ENCODE measurements at places on chromosomes 13 and 19. TPM values are rescaled to one million over a fixed set of nuclear protein-coding genes. Genes with fewer than 3 reads are reported as not detected.

DNA sequence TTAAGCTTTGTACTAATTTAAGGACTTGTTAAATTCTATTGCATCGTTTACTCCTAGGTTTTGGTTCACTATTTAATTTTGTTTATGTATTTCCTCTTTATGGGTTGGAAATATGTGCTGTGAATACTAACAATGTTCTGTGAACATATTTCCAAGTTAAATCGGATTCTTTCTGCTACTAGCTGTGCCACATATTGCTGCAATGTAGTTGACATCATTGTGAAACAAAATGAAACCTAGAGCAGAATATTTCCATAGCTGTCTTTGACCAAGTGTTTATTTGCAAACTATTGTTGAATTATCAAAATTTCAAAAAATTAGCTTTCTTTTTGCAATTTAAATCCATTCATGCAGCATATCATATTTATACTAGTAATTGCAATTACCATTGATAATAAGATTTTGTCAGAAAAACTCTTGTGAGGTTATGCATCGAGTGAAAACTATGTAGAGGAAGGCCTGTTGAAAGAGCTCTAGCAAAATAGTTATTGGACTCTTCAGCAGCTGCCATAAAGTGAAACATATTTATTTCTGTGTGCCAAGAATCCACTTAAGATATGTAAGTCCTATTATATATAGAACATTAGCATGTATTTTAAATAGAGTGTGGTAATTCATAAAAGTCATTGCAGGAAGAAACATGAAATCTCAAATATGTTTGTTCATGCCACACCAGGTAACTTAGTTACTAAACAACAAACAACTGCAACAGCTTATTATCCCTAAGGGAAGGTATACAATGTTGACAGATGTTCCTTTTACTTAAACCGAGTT is 575.1 kb downstream of the SLITRK6 start:
- no peak for DNase-seq
- no peaks in the 10 kb centered on the region for H3K27me3 ChIP-seq
- no peaks in the 10 kb centered on the region for H3K36me3 ChIP-seq
- H3K4me1 ChIP-seq = no peaks in the 10 kb centered on the region

DNA sequence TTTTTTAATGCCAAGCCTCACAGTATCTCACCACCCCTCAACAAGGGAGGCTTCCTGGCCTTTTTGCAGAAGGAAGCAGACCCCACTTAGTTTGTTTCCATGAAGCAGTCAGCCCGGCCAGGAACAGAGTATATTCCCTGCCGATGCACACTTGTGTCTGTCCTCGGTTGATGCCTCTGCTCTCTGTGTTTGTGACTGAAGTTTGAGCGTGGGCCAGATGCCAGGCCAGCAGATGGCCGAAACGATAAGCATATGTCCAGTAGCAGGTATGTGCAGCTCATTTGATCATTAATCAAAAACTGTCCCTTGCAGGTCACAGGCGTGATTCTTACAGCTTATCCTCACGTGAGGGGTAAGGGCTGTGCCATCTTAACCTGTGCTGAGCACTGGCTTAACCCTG is 144.0 kb downstream of the IRS2 start:
- H3K27ac ChIP-seq = no peak overlapping the region
- H3K27me3 ChIP-seq = no peaks in the 10 kb centered on the region
- no peaks in the 10 kb centered on the region for H3K4me1 ChIP-seq
- H3K36me3 ChIP-seq = peaks cover 22% of the 10 kb centered on the region
- DNase-seq = no peak
- no peak overlapping the region for H3K4me3 ChIP-seq

DNA sequence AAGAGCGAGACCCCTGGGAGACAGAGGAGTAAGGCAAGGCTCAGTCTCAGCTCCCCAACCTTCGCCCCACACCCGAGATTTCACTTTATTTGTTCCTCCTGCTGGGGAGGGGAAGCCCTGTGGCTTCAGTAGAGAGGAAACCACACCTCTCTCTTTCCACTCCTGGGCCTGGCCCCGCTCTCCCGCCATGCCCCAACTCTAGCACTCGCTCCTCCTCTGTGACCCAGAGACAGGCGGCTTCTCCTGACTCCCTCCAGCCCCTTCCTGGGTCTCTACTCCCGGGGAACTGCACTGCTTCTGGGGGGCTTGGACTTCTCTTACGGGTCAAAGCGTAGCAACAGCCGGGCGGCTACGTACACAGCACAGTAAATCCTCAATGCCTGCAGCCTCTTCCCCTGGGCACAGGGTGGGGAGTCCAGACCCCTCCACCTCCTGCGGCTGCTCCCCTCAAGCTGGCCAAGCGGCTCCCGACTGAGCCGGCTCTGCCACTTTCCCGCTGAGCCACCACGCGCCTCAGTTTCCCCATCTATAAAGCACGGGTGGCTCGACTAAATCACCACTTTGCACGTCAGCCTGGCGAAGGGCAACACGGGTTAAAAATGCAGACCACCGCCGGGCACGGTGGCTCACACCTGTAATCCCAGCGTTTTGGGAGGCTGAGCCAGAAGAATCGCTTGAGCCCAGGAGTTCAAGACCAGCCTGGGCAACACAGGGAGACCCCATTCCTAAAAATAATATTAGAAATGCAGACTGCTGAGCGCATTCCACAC is 1.4 kb downstream of the RNF126 start:
- no peaks in the 10 kb centered on the region for H3K27me3 ChIP-seq
- peak; percentile 60 for DNase-seq
- H3K4me1 ChIP-seq = peaks cover 48% of the 10 kb centered on the region

- DNase-seq = no peak
- H3K27me3 ChIP-seq = peaks cover 7% of the 10 kb centered on the region
- H3K36me3 ChIP-seq = no peaks in the 10 kb centered on the region
- H3K4me1 ChIP-seq = peaks cover 7% of the 10 kb centered on the region
- no peak overlapping the region for H3K27ac ChIP-seq
Measured at GRCh38 chr13:33372251-33372919, 86.8 kb upstream of the STARD13 start.

DNA sequence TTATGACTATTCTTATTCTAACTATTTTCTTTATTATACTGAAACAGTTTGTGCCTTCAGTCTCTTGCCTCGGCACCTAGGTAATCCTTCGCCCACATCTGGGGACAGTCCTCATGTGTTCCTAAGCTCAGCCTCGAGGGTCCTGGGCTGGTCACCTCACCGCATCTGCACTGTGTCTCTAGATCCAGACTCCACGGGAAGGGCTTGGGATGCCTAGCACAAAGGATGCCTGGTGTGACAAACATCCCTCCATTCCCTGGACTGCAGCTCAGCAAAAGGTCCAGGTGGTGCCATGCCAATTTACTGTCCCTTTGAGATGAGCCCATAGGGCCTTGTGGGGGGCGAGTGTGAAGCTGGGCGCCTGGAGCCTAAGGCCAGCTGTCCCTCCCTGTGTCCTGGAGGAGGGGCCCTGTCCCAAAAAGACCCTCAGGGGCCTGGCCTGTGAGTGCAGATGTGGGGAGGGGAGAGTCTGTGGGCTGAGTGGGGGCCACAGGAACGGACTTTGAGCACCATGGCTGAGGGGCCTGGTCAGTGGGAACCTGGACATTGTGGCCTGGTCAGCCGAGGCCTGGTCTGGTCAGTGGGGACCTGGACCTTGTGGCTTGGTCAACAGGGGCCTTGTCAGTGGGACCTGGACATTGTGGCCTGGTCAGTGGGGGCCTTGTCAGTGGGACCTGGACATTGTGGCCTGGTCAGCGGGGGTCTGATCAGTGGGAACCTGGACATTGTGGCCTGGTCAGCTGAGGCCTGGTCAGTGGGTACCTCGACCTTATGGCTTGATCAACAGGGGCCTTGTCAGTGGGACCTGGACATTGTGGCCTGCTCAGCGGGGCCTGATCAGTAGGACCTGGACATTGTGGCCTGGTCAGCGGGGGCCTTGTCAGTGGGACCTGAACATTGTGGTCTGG is 45.1 kb upstream of the TPM4 start:
- DNase-seq = no peak
- H3K27ac ChIP-seq = no peak overlapping the region
- no peak overlapping the region for H3K4me3 ChIP-seq
- no peaks in the 10 kb centered on the region for H3K27me3 ChIP-seq

DNA sequence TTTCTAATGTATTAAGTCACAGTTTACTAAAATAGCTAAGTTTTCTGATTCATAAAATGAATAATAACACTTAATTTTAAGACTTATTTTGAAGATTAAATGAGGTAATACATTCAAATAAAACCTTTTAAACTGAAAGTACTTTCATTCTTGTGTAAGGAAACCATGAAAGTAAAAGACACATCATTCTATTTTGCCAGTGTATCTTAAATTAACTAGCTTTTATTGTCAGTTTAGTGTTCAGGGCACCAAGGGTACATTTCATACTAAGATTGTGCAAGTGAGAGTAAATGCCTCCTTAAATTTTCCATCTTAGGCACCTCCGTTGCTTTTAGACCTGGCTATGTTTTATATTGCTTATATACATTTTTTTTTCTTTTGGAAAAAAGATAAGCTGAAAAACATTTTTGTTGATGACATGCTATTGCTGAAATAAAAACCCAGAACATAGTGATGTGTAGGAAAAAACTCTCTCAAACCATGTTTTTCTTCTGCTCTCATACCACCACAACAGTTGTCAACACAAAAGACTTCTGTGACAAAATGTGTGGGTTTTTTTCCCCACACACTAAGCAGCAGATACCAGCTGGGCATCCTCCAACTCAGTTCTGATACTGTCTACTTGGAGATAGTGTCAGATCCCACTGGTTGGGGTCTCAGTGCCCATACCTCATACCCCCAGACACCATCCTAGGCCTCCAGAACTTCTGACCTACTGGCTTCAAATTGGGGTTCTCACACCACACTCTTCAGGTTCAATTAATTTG is 30.7 kb upstream of the LPAR6 start:
- peak overlapping the region; percentile 12 for H3K27ac ChIP-seq
- peaks cover 18% of the 10 kb centered on the region for H3K4me1 ChIP-seq
- no peaks in the 10 kb centered on the region for H3K27me3 ChIP-seq
- peak overlapping the region; percentile 10 for H3K4me3 ChIP-seq
- no peaks in the 10 kb centered on the region for H3K36me3 ChIP-seq

DNA sequence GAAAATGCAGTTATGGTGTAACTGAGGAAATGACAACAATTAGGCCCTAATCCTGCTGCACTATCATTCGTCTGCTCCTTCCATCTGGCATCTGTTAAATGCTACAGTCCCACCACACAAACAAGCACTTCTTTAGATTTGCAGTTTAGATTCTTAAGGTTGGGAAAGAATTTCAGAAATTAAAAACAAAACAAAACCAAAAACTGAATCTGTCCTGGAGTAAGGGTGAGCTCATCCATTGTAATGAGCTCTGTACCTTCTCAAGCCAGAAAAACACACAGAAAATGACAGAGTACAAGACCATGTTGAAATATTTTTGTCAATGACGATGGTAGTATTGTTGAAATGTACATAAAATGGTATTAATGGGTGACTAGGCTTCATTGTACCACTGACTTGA is 28.3 kb downstream of the SMAD9 start:
- H3K27me3 ChIP-seq = peaks cover 32% of the 10 kb centered on the region
- no peaks in the 10 kb centered on the region for H3K4me1 ChIP-seq
- H3K27ac ChIP-seq = no peak overlapping the region
- no peak for DNase-seq
- no peak overlapping the region for H3K4me3 ChIP-seq

DNA sequence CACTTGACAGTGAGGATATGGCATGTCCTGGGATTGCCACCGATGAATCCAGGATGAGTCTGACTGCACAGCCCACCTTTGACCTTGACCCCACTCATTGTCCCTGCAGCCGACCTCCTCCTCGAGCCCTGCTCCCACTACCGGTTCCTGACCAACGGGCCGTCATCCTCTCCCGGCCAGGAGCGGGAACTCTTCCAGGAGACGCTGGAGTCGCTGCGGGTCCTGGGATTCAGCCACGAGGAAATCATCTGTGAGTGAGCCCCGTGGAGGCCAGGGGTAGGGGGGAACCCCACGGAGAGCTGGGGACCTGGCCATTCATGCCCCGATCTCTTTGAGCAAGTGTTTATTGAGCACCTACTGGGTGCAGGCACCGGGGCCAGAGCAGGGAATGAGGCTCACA is 28.4 kb downstream of the MYH14 start:
- no peaks in the 10 kb centered on the region for H3K36me3 ChIP-seq
- H3K4me3 ChIP-seq = no peak overlapping the region
- H3K27me3 ChIP-seq = no peaks in the 10 kb centered on the region
- H3K4me1 ChIP-seq = no peaks in the 10 kb centered on the region
- DNase-seq = no peak

GRCh38 chr19:16591803-16592556 is 19.8 kb upstream of the SLC35E1 start:
- no peak overlapping the region for H3K4me3 ChIP-seq
- H3K27ac ChIP-seq = no peak overlapping the region
- H3K4me1 ChIP-seq = peaks cover 92% of the 10 kb centered on the region
- H3K36me3 ChIP-seq = no peaks in the 10 kb centered on the region
- H3K27me3 ChIP-seq = no peaks in the 10 kb centered on the region
- no peak for DNase-seq

DNA sequence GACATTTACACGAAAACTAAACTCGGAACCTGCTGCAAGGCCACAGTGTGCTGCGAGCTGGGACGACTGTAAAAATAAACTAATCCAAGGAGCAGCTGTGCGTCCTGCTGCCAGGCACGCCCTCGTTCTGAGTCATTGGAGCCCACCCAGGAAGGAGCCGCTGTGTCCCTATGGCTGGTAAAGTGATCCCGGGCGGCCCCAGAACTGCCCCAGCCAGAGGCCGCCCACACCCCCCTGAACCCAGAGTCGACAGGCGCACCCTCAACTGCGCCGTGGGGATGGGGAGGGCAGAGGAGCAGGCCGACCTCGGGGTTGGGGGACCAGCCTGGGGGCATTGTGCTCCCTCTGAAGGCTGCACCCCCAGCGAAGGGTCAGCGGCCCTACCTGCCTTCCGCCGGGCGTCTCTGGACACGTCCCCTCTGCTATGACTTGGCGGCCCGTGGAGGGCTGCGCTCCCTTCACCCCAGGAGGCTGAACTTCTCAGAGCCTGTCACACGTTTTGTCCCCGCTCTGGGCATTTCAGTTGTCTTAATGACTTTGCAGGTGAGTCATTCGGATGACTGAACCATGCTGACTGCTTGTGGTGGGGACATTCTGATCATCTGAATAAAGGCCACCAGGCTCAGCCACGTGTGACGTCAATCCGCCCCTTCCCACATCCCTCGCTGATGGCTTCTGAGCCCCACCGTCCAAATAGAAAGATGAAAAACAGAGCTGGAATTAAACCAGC is 42.7 kb downstream of the ADPRHL1 start:
- DNase-seq = no peak
- H3K4me3 ChIP-seq = no peak overlapping the region
- no peaks in the 10 kb centered on the region for H3K36me3 ChIP-seq
- H3K27ac ChIP-seq = no peak overlapping the region
- no peaks in the 10 kb centered on the region for H3K4me1 ChIP-seq

The RDH8 gene
- total RNA-seq = not detected
